ENCODE measurements at places on chromosomes 12 and 14.

DNA sequence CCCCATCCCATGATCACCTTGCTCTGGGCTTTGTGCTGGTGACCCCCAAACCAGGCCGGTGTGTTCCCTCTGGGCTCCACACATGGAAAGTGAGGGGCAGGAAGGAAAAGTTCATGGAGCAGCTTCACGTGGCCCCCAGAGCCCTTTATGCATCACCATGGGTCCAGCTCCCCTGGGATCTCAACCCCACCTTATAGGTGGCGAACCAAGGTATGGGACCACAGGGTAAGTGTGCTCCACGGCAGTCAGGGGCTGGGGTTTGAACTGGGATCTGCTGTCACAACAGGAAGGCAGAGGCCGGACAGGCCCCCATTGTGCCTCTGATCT lies 7.4 kb upstream of the BEGAIN start:
- no peak for DNase-seq

GRCh38 chr14:58160561-58160960 lies 8.5 kb upstream of the ARMH4 start:
- no peak for DNase-seq

- no peak for DNase-seq
These were observed 297.2 kb downstream of the ITPR2 start for GRCh38 chr12:26535826-26536225.

DNA sequence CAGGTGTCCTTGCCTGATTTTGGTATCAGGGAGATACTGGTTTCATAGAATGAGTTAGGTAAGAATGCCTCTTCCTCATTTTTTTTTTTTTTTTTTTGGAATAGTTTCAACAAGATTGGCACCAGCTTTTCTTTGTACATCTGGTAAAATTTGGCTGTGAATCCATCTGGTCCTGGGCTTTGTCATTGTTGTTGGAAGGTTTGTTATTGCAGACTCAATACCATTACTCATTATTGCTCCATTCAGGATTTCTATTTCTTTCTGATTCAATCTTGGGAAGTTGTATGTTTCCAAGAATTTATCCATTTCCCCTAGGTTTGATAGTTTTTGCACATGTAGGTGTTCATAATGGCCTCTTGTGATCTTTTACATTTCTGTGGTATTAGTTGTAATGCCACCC lies 126.0 kb upstream of the KITLG start:
- no peak for DNase-seq

- no peak for DNase-seq
These were observed 60.7 kb downstream of the SSPN start for GRCh38 chr12:26255893-26256645.

- peak; percentile 84 for DNase-seq
These were observed 13.7 kb downstream of the FOXJ2 start for GRCh38 chr12:8045952-8046944.

GRCh38 chr12:89827592-89827991 lies 119.0 kb upstream of the ATP2B1 start:
- no peak for DNase-seq

GRCh38 chr12:79451978-79452377 lies 238.8 kb downstream of the PAWR start:
- DNase-seq = no peak

DNA sequence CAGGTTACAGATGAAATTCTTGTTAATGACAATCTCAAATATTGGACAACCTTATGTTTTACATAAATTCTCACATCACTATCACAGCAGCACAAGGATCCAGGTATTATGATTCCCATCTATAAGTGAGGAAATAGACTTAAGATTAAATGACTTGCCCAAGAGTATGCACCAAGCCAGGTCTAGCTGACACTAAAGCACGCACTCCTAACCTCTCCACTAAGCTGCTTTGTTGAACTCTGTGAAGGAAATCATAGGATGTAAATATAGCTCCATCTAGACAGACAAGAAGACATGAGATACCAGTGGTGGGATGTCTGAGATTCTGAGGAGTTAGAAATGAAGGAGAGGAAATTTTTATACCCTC lies 87.9 kb downstream of the PHLDA1 start:
- DNase-seq = no peak

DNA sequence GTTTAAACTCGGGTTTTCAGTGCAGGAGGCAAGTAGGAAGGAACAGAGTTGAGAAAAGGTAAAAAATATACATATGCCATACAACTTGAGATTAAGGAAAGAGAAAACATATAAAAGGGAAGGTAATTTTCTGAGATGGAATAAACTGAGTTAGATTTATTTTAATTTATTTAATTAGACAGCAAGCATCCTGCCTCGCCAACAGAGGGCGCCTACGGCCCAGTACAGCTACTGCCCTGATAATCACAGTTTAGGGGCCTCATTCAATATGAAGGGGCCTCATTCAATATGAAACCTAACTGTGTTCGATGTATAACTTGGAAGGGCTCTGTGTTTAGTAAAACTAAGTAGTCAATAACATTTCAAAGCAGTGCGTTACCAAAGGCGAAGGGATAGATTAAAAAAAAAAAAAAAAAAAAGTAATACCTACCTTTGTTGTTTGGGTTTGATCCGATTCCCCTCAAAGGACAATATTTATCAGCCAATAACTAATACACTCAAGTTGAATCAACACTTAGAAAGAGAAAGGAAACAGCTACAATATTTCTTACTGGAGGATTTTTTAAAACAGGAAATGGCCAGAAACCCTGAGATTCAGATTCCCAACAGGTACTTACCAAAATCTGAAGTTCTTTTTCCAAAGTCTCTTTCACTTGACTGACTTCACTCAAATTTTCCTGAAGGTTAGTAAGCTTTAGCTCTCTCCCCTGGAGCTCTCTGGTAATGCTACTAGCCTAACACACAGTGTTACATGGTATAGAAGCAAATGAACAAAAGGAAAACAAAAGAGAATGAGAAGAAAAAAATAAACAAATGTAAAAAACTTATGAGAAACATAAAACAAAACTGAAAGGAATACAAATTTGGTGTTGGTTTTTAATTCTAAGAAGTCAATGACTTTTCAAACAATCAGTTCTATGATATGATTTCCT lies 70.0 kb upstream of the VPS33A start:
- no peak for DNase-seq

DNA sequence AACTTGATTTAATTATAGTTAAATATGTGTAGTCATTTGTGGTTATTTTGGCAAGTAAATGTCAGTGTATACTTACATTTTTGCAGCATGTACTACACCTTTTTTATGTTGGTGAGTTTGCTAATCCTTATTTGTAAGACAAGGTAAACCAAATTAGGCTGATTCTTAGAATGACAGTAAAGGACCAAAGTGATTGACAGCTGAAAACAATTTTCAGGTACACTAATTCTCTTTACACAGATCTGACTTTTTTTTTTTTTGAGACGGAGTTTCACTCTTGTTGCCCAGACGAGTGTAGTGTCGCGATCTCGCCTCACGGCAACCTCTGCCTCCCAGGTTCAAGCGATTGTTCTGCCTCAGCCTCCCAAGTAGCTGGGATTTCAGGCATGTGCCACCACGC lies 8.4 kb downstream of the SLC25A3 start:
- no peak for DNase-seq

- DNase-seq = peak; percentile 29
These were observed 66.3 kb downstream of the CLIP1 start for GRCh38 chr12:122356192-122356635.

DNA sequence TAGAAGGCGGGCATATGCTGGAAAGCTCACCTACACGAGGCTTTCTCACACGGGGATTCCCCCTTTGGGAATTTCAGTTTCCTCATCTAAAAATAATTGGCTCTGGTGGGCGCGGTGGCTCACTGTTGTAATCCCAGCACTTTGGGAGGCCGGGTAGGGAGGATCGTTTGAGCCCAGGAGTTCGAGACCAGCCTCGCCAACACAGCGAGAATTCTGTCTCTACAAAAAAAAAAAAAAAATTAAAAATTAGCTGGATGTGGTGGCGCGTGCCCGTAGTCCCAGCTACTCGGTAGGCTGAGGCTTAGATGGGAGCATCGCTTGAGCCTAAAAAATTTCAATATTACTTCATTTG lies 400 bp upstream of the NDUFA12 start:
- DNase-seq = no peak
